ENCODE measurements at places on chromosomes 13 and 19. TPM values are rescaled to one million over a fixed set of nuclear protein-coding genes. Genes with fewer than 3 reads are reported as not detected.

DNA sequence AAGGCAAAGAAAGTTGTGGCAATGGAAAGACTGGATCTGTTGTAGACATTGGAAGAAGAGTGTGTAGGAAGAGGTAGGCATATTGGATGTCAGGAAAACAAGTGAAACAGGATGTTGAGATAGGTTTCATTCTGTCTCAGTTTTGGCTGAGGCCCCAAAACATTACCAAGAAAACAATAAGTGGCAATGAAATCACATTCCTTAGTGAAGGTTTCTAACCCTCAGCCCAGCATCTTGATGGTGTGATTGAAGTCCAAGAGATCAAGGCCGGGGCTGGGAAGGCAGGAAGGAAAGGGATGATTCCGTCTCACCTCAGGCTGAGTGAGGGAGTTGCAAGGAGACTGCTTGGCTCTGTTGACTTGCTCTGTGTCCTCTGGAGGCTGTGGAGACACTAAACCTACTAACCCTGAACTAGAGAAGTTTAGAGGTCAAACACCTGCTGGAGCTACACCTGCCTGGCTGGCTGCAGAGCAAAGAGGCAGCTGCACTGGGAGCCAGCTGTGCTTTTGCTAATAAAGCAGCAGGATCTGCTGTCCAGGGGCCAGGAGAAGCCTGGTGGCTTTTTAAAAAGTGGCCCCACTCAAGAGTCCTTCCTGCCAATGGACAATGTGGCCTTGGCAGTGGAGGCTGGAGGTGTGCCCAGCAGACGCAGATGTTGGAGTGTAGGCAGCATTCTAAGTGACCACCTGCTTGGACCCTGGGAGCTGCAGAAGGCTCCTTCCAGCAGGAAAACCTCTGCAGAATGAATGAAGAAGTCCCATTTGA is 53.6 kb downstream of the DGKH start:
- DNase-seq = no peak

- DNase-seq = no peak
These were observed 35.1 kb downstream of the DNMT1 start for GRCh38 chr19:10159610-10160009.

GRCh38 chr19:3034656-3035541 is 5.8 kb upstream of the TLE2 start:
- DNase-seq = no peak

DNA sequence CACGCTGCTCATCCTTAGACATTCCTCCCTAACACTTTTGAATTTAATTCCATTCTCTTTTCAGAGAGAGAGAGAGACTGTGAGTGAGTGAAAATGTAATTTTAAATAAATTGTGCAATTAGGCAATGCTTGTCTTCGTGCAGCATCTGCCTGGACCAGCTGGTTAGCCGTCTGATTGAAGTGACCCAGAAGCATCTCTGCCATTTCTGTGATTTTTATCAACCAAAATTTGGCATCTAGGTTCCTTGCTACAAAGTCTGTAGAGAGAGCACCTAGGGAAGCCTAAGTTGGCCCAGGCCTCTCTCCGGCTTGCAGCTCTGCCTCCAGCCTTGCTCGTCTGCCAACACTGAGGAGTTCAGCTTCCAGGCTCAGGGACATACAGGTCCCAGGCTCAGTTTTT is 138.6 kb upstream of the GPR12 start:
- DNase-seq = peak; percentile 29

DNA sequence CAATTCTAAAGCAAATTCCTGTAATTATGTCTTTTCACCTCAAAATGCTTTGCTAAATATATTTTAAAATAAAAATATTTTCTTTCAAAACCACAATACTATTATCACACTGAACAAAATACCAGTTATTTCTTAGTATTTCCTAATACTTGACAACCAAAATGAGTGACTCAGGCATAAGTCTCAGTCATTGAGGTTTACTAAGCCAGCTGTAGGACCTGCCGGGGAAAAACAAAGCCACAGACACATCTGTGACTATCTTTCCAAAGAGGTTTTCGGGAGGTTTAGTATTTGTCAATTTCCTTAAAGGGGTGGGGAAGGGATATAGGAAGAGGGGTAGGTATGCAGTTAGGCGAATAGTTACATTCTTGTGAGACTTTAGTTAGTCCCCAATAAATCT is 3.2 kb upstream of the ZNF235 start:
- no peak for DNase-seq

GRCh38 chr19:623974-624373 is 9.4 kb downstream of the POLRMT start:
- no peak for DNase-seq

DNA sequence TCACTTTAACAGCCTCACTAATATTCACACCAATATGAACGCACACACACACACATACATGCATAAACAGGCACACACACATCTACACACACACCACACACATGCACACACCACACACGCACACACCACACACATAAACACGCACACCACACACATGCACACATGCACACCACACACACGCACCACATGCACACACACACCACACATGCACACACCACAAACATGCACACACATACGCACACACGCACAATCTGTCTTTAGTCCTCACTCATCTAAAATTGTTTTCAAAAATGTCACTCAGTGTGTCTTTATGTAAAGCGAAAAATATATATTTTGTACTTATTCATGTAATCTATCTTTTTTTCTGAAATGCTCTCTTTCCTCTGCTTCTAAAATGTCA is 158.1 kb upstream of the SGCG start:
- no peak for DNase-seq

DNA sequence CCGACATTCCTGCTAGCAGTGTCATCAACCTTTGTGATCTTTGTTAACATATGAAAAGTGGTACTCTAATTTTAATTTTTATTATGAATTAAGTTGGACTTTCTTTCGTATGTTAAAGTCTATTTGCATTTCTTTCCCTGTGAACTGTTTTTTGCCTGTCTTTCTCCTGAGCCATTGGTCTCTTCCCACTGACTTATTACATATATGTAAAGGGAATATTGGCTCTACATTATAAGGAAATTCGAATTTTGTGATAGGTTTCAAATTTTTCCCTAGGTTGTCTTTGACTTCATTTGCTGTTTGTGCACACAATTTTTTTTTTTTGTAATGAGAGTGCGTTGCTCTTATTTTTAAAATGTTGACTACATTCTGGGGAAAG is 442 bp upstream of the CDC16 start:
- DNase-seq = no peak

DNA sequence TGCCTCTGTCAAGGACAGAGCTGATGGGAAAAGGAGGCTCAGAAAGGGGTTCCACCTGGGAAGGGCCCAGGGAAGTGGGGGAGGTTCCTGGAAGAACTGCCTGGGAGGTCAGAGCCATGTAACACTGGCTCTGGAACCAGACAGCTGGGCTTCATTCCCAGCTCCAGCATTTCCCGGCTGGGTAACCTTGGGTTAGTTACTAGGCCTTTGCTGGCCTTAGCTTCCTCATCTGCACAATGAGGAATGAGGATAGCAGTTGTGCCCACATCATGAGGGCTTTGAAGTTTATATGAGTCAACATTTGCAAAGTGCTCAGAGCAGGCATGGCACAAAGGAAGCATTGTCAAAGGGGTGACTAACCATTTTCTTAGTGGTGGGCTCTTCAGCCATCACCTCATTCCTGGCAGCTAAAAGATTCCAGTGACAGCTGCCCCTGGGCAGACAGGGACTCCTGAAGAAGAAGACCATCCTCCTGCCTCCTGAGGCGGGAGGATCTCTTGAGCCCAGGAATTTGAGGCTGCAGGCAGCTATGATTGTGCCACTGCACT is 1.7 kb upstream of the DNAJB1 start:
- no peak for DNase-seq

DNA sequence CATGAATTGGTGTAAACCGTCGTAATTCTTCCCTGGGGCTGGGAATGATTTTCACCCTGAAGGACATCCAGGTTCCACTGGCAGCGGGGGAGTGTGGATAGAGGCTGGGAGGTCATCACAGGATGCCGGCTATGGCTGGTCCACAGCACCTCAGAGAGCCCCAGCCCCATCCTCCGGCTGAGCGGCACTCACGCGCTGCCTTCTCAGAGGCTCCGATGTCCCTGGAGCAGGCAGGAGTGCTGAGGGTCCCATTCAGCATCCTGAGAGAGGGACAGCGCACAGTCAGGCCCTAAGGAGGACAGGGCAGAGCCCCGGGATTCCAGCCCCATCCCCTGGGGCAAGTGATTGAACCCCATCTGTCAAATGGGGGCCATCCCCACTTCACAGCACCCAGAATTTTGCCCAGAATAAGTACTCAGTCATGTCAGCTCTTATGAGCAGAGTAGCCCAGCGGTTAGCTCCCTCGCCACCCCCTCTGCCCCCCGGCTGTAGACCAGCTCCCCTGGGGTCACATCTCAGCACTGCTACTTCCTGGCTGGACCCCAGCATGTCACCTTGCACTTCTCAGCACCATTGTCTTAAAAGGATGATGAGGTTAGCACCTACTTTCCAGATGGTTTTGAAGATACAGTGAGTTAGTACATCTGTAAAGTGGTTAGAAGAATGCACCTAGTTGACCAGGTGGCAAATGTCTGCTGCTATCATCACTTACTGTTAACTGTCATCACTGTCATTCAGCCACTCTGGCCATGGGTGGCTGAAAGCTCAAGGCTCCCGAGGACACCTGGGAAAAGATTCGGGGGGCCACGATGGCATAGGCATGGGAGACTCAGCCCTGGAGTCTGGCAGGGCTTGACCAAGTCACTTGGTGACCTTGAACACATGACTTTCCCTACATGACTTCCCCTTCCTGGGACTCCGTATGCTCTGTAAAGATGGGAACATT is 11.9 kb downstream of the GRAMD1A start:
- DNase-seq = no peak

GRCh38 chr19:16067205-16067938 is 8.9 kb upstream of the TPM4 start:
- no peak for DNase-seq

DNA sequence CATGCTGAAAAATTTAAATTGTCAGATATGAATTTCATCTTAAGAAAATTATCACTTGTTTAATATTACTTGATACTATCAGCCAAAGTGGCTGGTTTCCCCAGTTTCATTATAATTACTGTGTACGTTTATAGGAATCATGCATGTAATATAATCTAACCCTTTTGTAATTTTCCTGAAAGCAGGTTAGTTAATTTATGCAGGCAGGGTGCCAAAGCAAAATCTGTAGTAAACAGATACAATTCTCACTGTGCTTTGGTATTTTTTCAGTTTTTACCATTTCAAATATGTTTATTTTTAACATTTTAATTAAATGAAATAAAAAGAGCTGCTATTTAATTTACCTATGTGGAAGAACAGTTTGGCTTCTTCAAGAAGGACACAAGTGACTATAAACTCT is 1227.5 kb upstream of the MIR17HG start:
- no peak for DNase-seq

DNA sequence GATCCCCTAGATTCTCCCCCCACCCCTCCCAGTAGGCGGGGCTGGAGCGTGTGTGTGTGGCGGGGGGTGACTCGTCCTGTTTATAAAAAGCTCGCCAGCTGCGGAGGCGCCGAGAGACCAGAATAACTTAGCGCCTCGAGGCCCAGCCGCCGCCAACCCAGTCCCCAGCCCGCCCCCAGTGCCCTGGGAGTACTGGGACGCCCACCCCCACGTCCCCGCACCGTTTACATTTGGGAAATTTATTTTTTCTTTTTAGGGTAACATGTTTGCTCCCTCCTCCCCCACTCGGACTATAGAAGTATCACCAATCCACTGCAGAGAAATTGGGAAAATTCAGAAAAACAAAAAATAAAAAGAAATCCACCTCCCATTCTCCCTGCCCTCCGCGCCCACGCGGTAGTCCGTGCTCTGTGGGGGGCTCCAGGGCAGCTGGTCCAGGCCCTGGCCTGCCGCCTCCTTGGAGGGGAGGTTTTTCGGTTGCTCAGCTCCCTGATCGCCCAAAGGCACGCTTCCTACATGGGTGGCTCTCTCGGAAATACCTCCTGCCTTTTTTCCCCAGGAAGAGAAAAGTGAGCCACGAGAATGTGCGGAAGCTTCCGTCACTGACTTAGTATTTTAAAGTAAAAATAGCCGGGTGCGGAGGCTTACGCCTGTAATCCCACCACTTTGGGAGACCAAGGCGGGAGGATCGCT is 1.5 kb upstream of the RAB3A start:
- peak; percentile 85 for DNase-seq

- DNase-seq = no peak
These were observed 219.9 kb downstream of the MAB21L1 start for GRCh38 chr13:35256459-35257148.

MAB21L1 gene
- 0.19 TPM for total RNA-seq

CBY2 gene
- total RNA-seq = not detected

ERICH6B gene
- total RNA-seq = not detected

KASH5 gene
- not detected for total RNA-seq

WIZ gene
- total RNA-seq = 38.0 TPM

SHANK1 gene
- 1.9 TPM for total RNA-seq

Data from endodermal cell (in vitro differentiated cells).